ENCODE measurements at places on chromosomes 7 and 10.

DNA sequence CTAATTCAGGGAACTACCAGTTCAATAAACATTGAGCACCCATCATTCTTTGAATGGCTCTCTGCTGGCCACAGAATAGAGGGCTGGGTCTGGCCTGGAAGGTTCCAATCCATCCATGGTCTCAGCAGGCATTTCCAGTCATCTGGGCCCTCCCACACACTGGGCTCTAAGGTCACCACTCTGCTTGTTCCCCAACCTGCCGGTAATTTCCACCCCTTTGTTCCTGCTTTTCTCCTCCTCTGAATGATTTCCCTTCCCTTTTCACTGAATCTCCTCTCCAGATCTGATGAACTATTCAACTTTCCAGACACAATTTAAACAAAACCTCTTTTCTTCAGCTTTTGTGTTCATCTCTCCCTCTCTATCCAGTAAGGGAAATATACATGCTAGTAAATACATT lies 2.6 kb downstream of the BZW2 start:
- DNase-seq, result no peak

GRCh38 chr10:121927318-121927840 lies 452 bp downstream of the ATE1 start:
- DNase-seq, result peak; percentile 43

- DNase-seq, result no peak
Observed at GRCh38 chr10:104521901-104522694, 119.0 kb upstream of the SORCS3 start.

DNA sequence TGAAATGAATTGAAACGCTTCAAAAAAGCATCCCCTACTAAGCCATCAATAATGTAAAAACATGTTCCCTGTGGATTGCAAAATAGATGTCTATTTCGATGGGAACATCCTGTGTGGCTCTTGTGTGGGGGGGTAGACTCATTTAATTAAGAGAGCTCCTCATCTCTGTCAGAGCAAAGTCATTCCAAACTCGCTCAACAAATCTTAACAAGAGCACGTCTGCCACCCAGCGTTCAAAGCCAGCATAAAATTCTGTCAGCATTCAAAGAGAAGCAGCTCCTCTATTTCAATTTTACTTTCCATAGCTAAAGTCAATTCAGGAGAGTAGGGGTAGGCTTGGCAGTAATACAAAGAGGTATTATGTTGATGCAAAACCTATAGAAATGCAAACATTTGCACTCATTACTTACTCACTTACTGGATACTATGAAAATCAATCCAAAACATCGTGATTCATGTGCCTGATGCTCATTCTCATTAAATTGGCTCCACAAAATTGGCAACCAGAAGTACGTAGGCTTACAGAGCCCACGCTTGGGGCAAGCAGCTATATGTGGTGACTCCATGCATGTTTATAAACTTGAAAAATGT lies 114.9 kb downstream of the IPMK start:
- DNase-seq, result peak; percentile 54

- DNase-seq, result no peak
Observed at GRCh38 chr10:51800121-51800520, 100.7 kb upstream of the CSTF2T start.

DNA sequence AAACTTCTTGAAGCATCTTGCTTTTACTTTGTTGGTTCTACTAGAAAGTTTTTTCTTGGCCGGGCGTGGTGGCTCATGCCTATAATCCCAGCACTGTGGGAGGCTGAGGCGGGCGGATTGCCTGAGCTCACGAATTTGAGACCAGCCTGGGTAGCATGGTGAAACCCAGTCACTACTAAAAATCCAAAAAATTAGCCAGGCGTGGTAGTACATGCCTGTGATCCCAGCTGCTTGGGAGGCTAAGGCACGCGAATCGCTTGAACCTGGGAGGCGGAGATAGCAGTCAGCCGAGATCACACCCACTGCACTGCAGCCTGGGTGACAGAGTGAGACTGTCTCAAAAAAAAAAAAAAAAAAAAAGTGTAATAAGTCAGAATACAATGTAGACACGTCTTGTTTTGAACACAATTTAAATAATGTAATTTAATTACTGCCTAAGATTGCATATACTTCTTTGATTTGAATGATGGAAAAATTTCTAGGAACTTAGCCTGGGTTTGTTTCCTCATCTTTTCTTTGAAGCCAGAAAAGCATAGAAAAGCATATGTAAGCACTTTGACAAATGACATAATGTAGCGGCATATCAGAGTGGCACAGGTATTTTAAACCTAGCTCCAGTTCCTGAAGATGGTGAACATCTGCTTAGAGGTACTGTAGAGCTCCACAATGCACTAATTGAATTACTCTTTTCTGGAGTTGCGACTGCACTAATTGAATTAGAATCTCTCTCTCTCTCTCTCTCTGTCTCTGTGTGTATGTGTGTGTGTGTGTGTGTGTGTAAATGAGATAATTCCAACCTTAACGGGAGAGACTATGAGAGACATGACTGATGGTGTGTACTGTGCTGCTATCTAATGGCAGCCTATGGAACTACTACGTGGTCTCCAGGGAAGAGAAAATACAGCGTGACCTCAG lies 87.8 kb downstream of the BTRC start:
- DNase-seq, result peak; percentile 70

DNA sequence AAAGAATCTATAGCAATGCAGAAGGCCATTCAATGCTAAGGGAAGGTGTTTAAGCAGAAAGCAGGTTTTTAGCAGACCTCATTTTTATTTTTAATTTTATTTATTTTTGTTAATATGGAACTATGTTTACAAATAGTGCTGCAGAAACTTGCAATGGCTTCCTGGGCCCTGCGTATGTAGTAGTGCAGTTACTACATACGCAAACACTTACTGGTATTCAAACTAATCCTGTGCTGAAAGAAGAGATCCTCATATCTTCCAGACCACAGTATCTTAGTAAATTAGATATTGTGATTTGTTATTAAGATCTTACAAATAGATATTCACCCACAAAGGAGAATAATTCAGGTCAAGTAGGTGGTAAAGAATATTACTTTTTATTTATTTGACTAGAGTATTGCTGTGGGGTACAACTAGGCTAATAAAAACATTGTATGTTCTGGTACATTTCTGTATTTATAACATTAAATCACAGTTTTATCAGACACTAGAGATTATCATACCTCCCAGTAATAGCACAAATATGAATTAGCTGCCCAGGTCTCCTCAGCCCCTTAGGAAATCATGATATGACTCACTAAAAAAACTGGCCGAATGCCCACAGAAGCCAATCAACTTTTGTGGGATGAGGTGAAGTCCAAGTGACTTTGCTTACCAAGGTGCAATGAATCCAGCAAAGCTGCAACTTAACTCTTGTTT lies 57.6 kb downstream of the RNLS start:
- peak; percentile 57 for DNase-seq

DNA sequence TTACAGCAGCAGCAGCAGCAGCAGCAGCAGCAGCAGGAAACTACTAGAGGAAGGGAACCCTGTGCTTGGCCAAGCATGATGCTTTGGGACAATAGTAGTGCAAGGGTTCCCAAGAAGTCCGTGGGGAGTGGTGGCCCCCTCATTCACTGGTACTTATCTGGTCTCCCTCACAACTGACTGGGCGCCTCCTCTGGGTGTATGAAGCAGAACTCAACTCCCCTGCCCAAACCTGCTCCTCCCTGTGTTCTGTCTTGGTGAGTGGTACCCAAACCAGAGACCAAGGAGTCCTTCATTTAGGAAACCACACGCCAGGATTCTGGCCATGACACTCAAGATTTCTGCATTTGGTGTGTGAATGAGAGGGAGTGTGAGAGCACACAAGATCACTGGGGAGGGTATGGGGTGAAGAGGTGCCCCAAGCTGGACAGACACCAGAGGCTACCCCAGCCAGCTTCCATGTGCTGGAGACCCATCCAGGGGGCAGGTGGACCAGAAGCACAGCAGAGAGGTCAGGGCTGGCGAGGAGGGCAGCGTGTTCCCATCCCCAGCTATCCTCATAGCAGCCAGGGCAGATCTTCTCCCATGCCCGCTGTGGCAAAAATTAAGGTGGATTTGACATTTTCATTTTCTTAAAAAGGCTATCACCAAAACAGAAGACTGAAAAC lies 10.6 kb upstream of the ZNF777 start:
- no peak for DNase-seq

GRCh38 chr7:131105294-131105798 lies 222.3 kb upstream of the MKLN1 start:
- no peak for DNase-seq

DNA sequence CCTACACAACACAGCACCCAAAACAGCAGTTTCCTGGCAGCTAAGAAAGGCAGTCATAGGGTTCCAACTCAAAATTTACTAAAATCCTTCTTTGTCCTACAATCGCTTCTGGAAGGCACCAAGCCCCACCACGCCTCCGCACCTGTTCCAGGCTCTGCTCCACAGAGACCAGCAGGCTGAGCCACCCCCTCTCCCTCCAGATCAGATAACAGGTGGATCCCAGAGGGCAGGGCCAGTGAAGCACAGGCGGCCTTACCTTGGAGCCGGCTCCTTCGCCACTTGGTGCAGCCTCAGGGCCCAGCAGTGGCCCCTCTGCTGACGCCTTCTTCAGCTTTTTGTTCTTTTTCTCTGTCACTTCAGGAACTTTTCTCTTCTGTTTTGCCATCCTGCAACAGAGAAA lies 33.0 kb downstream of the ZFAND2A start:
- DNase-seq, result no peak

DNA sequence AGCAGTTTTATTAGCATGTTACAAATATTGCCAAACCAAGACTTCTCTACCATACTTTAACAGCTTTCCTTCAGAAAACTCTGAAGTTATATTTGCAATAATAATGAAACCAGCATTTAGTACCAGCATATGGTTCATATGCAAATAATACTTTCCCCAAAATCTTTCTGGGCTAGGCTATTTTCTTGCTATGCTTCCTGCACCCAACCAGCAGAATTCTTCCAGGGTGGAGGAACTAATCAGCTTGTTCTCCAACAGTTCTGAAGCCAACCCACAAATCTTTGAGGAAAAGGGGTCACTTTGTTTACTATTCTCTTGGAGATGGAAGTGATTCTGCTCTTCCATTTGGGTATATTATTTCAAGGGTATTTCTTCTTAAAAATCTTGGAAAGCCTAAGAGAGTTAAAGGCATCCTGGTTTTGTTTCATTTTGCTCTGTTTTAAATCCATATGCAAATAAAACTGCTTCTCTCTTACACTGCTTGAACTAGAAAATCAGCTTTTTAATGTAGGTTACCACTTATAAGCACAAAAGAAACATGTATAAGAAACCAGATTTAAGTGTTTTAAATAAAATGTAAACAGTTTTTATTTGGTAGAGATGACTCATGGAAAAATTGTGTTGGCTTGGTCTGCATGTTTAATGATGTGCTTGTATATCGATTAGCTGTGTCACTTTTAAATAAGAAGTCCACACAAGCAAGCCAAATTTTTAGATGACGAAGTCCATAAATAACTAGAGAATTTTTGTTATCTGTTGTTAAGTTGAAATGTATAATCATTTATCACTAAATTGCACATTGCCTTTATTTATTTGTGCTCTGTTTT lies 103.7 kb downstream of the HECTD2 start:
- no peak for DNase-seq

DNA sequence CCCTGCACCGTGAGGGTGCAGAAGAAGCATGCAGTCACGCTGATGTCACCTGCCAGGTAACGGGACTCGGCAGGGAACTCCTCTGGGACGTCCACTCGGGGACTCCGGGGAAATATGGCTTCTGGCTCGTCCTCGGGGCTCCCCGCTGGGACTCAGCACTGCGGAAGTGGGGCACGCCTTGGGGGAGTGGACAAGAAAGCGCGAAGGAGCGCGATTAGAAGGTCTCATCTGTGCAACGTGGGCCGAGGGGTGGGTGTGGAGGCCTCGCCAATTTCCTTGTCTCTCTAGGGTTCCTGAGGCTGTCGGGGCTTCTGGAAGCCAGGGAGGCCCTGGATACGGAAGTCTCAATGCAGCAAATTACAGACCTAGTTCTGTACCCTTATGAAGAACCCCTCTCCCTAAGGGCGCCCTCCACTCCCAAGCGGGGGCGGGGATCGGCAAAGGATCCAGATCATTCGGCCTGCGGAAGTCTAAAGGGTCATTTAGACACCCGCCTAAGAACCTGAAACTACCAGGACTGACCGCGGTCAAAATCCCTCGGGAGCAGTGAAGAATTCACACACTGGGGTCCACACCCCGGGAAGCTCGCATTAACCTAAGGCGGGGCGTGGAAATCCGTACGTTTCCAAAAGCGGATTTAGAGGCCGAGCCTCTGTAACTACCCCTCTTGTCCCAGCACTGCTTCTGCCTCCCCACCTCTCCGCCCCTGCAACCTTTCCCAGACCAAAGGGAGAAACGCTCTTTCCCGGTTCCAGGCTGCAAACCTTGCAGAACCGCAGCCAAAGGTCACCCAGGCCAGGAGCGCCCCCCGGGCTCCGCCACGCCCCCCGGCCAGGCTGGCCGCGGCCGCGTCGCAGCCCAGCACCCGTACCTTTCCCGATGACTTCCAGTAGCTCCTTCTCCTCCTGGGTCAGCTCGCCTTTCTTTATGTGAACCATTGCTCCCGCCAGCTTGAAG lies 640 bp downstream of the ANKMY2 start:
- peak; percentile 54 for DNase-seq

- DNase-seq, result no peak
Observed at GRCh38 chr10:77291596-77292505, 345.8 kb downstream of the KCNMA1 start.

- no peak for DNase-seq
Observed at GRCh38 chr7:124779620-124780019, 14.0 kb upstream of the GPR37 start.

GRCh38 chr7:81743201-81743600 lies 26.6 kb downstream of the HGF start:
- no peak for DNase-seq

DNA sequence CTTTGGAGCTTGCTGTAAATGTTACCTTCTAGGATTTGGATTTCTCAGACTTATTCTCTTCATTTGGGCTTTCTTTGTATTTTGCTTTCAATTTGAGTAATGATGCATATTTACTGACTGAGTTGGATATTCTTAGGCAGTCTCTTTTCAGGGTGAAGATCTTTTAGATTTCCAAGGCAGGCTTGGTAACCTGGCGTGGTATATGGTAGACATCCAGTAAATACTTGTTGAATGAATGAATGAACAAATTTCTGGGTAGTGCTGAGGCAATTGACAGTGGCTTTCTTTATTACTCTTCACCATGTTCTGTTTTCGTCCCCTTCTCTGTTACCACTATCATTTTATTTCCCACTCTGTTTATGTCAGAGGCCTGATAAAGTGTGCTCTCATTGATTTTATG lies 27.1 kb downstream of the BBS9 start:
- no peak for DNase-seq

- DNase-seq, result no peak
Observed at GRCh38 chr7:146961617-146962016, 845.0 kb downstream of the CNTNAP2 start.

- no peak for DNase-seq
Observed at GRCh38 chr7:31192986-31193385, 140.9 kb downstream of the ADCYAP1R1 start.
